ENCODE measurements at places on chromosomes 12 and 14. TPM values are rescaled to one million over a fixed set of nuclear protein-coding genes. Genes with fewer than 3 reads are reported as not detected.

PRICKLE1 gene
- 1.1 TPM for total RNA-seq

OR9K2 gene
- total RNA-seq = not detected

SIX6 gene
- not detected for total RNA-seq

OLR1 gene
- not detected for total RNA-seq

P2RX2 gene
- total RNA-seq = not detected

KLHL33 gene
- not detected for total RNA-seq

GPR135 gene
- total RNA-seq = 13.1 TPM

CLEC9A gene
- not detected for total RNA-seq

ZFHX2 gene
- 0.32 TPM for total RNA-seq

ERP27 gene
- total RNA-seq = 0.60 TPM

RNASE2 gene
- total RNA-seq = not detected

DNA sequence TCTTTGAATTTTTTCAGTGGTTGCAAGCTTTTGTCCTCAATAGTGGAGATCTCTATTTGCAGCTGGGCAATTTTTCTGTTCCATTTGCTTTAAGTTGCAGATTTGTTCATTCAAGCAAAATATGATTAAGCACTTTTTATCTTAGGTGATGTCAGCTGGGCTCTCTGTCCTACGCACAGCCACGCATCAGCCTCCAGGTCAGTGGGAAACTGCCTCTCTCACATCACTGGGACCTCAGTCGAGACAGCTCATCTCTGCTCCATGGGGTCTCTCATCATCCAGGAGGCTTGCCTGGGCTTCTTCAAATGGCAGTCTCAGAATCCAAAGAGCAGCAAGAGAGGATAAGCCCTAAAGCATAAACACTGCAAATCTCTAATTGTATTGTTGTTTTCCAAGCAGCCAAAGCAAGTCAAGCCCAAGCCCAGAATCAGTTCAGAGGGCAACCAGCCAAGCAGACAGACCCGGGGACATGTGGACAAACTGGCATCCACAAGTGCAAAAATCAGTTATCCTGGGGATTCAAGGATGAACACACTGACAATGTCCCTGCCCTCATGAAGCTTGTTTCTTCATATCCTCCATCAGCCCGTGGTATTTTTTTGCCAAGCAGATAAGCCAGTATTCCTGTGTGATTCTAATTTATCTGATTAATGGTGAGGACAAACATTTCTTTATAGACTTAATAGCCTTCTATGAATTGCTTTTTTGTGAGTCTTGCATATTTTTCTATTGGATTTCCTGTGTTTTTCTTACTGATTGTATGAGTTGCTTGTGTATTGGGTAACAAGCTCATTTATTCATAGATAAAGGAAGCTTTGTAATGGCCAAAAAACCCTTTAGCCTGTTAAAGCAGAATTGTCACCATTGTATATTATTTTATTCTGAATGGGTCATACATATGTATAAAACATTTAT lies 262.5 kb downstream of the GXYLT1 start:
- no peak for DNase-seq

DNA sequence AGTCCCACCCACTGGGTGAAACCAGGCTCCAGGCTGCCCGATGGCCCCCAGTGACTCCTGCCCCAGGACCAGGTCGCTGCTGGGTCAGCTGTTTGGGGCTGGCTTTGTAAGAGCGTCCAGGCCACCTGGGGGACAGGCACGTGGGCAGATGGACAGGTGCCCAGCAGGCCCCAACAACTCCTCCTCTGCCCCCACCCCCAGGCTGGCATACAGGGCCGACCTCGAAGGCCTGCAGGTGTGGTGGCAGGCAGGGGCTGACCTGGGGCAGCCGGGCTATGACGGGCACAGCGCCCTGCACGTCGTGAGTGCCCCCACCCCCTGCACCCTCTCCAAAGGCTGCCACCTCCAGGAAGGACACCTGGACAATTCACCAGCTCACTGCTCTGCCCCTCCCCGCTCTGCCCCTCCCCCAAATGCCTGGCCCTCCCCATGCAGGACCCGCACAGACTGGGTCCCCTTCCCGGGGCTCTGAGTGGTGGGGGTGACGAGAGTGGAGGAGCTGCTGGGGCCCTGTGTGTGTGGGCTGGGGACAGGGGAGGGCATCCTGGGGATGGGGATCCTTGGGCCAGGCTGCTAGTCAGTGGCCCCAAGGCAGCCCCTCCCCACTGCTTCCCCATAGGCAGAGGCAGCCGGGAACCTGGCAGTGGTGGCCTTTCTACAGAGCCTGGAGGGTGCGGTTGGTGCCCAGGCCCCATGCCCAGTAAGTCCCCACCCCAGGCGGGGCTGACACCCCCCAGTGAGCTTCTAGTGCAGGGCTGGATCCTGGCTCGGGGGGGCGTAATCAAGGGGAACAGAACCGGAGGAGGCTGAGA lies 26.0 kb downstream of the ASPG start:
- DNase-seq = no peak

GRCh38 chr12:129877411-129877810 lies 26.4 kb downstream of the TMEM132D start:
- DNase-seq = no peak

- no peak for DNase-seq
Observed at GRCh38 chr12:34400411-34400881, 378.1 kb downstream of the ALG10 start.

- DNase-seq = no peak
Observed at GRCh38 chr14:76715511-76716081, 45.7 kb upstream of the VASH1 start.

GRCh38 chr12:1692895-1693610 lies 2.2 kb downstream of the ADIPOR2 start:
- peak; percentile 79 for DNase-seq

DNA sequence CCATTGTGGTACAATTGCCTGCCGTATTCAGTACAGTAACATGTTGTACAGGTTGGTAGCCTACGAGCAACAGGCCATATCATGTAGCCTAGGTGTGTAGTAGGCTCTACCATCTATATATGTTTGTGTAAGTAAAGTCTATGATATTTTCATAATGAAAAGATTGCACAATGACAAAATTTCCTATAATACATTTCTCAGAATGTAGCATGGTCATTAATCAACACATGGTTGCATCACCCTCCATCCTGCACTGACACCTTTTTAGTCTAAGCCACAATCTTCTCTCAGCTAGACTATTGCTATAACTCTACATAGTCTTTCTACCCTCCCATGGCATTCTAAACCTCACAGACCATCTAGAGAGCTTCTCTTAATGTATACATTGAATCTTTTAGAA lies 158.5 kb upstream of the HMGA2 start:
- no peak for DNase-seq

GRCh38 chr12:111309584-111309983 lies 59.3 kb downstream of the PHETA1 start:
- DNase-seq = no peak

DNA sequence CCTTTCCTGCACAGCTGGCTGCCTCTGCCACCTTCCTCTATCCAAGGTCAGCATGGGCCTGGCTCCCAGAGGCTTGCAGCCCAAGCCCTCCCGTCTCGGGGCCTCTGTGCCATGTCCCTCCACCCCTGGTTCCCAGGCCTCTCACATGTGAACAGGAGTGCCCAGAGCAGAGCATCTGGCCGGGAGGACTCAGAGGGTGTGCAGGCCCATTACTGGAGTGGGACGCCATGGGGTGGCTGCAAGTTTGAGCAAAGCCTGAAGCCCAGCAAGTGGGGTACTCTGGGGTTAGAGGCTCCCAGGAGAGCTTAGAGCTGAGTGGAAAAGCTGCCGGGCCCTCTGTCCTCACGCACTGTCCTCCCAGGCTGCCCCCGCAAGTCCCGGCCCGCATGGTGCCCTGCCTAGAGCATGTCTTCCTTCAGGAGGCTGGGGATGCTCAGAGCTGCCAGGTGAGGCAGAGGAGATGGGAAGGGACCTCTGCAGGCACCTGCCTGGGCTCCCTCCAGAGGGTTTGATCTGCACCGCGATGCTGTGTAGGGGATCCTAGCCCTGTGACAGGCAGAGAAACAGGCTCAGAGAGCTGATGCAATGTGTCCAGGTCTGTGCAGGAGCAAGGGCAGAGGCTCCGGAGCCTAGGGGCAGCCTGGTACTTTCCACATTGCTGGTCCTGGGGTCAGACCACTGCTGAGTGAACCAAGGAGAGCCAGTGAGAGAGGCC lies 39.8 kb downstream of the DIO3 start:
- DNase-seq = no peak

GRCh38 chr14:105059035-105059924 lies 6.0 kb downstream of the GPR132 start:
- no peak for DNase-seq

DNA sequence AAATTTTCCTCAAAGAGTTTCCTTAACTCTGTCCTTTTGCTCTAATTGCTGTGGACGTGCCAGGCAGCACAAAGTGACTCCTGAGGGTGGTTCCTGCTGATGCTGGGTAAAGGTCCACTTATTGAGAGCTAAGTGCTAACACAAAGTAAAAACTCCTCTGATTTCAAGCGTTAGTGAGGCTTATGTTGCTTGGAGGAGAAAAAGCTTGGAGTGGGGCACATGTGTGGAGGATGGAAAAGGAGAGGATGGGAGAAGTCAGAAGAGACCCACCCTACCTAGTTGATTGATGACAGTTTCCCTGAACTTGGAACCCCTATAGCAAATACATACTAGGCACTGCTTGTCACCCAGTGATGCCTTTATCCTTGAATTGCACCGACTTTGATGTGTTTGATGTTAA lies 10.1 kb upstream of the SLC11A2 start:
- DNase-seq = no peak

GRCh38 chr14:20855652-20856291 lies 35.4 kb upstream of the RNASE3 start:
- DNase-seq = peak; percentile 86

- no peak for DNase-seq
Observed at GRCh38 chr12:111395336-111396187, 10.2 kb upstream of the SH2B3 start.

- DNase-seq = no peak
Observed at GRCh38 chr14:79971330-79971729, 240.0 kb downstream of the DIO2 start.

- no peak for DNase-seq
Observed at GRCh38 chr14:105647784-105648608, 121.6 kb downstream of the TMEM121 start.

GRCh38 chr14:75578786-75579337 lies 442 bp downstream of the FLVCR2 start:
- no peak for DNase-seq

DNA sequence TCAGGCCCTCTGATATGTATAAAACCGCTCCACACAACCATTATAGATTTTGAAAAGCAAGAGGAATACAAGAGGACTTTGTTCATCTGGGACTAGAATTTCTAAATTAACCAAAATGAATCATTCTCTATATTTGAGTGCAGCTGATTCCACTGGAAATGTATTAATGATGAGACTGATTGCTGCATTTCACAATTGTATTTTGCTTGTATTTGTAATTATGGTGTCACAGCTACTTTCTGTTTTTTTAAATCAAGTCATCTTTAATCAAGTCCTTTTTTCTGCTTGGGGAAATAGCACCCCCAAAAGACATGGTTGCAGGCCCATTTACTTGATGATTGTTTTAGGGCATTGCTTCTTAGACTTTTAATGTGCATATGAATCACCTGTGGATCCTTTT lies 162.4 kb downstream of the KICS2 start:
- no peak for DNase-seq

DNA sequence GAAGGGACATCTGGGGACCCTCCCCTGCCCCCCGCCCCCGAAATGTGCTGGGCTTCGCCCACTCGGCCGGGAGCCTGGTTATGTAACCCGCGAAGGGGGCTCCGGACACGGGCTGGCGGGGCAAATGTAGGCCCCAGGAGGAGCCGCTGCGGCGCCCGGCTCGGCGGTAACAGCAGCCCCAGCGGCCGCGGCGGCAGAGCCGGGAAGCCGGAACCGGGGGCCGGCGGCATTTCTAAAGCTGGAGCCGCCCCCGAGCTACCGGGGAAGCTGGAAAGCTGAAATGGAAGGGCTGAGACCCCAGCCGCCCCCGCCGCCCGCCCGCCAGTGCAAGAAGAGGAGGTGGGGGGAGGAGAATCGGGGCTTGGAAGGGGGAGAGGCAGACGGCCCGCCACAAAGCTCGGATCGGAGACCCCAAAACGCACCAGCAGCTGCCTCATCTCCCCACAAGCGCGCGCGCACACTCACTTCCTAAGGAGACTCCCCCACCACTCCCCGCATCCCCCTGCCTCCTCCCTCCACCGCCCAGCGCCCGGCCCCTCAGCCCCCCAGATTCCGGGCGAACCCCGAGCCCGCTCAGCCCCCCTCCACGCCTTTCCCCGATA lies 1.5 kb downstream of the KDM2B start:
- DNase-seq = peak; percentile 79

DNA sequence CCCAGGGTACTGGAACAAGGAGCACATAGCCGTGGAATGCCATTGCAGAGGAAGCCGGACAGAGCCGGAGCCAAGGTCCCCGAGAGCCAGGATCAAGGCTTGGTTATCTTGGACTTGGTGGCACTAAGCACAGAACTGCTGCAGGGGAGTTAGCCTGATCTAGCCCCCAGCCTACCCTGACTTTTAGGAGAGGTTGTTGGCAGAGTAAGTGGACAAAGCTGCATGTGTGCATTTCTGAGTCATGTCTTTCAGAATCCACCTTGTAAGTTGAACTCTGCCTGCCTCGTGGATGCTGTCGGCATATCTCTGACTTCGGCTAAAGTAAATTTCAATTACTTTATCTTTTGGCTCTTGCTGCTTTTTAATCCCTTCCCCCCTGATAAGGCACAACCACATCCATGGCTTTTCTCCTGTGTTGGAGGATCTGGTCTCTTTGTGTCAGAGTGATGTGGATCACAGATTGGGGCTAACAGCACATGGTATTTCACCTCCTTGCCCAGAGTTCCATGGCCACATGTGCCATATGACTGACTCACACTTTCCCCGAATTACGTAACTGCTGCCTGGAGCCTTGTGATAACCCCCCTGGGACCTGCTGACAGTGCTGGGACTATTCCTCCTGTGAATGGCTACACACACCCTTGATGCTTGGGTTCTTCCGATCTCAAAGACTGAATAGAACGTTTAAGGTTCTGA lies 240.3 kb downstream of the EMP1 start:
- DNase-seq = no peak

- no peak for DNase-seq
Observed at GRCh38 chr12:39047539-39048262, 142.3 kb upstream of the CPNE8 start.

GRCh38 chr12:118520214-118521035 lies 144.1 kb downstream of the SUDS3 start:
- DNase-seq = no peak

- DNase-seq = peak; percentile 94
Observed at GRCh38 chr12:121980191-121980891, 41.3 kb upstream of the BCL7A start.

- peak; percentile 71 for DNase-seq
Observed at GRCh38 chr12:13179211-13180074, 17.1 kb upstream of the EMP1 start.

DNA sequence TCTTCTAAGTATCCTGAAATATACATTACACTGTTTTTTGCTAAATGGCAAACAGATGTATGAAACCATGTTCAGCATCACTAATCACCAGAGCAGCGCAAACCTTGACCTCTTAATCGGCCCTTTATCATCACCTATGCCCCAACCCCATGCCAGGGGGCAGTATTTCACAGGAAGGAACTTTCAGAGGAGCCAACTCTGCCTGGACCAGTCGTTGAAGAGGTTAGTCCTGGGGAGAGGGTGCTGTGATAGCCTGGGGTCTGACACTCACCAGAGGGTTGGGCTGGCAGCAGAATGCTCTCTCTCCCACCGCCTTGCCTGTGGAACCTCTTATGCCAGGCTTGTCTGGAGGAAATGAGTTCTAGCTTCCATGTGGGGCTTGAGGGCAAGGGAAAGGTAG lies 411.7 kb downstream of the TMEM117 start:
- peak; percentile 67 for DNase-seq

GRCh38 chr14:101008196-101008595 lies 104.7 kb upstream of the RTL1 start:
- DNase-seq = peak; percentile 27
